Activated CD4-positive, CD25-positive, alpha-beta regulatory T cell (primary cell): ENCODE measurements at places on chromosomes 3 and 15.

GRCh38 chr15:51263726-51264125 is 74.7 kb downstream of the CYP19A1 start:
- DNase-seq = no peak

- DNase-seq = no peak
Measured at GRCh38 chr3:112074006-112074405, 12.2 kb upstream of the C3orf52 start.

DNA sequence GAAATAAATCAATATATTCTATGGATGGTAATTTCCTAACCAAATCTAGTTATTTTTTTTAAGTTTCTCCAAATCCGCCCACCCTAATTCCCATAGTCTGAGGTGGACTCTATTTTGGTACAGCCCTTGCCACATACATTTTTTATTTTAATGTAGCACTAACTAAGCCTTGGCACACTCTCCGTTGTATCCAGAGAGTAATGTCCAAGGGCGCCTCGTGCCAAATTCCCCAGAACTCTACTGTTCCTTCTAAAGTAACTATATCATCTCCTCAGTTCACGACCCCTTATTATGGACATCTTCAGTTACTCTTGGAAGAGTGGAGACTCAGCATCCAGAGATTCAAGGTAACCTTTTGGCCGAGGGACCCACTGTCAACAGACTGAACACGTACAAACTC is 1.3 kb downstream of the VGLL3 start:
- no peak for DNase-seq

GRCh38 chr3:120773932-120774331 is 31.4 kb downstream of the GTF2E1 start:
- no peak for DNase-seq

DNA sequence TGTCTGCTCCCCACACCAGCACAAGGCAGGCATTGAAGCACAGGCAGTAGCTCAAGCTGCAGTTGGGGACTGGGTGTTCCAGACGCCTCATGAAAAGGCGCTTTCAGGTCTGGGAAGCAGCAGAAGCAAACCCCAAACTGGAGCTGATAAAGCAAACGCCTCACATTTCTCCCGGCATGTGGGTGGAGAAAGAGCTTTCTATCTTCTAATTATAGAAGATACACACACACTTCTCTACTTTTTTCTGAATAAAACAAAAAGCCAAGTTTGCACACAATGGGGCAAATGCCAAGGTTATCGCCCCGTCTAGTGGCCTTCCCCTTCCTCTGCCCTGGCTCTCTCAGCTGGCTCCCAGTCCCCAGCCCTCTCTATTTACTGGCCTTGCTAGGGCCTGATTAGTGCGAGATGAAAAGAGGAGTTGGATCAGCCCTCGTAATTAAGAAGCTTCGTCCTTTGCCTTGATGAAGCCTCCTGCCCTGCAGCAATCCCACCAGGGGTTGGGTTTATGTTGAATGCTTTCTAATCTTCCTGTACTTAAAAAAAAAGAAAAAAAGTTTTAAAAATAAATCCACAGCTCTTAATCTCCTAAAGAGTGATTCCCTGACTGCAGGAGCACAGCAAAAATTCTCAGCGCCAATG is 120.2 kb downstream of the MEGF11 start:
- DNase-seq = no peak

GRCh38 chr3:157152438-157152837 is 7.5 kb downstream of the CCNL1 start:
- DNase-seq = no peak

DNA sequence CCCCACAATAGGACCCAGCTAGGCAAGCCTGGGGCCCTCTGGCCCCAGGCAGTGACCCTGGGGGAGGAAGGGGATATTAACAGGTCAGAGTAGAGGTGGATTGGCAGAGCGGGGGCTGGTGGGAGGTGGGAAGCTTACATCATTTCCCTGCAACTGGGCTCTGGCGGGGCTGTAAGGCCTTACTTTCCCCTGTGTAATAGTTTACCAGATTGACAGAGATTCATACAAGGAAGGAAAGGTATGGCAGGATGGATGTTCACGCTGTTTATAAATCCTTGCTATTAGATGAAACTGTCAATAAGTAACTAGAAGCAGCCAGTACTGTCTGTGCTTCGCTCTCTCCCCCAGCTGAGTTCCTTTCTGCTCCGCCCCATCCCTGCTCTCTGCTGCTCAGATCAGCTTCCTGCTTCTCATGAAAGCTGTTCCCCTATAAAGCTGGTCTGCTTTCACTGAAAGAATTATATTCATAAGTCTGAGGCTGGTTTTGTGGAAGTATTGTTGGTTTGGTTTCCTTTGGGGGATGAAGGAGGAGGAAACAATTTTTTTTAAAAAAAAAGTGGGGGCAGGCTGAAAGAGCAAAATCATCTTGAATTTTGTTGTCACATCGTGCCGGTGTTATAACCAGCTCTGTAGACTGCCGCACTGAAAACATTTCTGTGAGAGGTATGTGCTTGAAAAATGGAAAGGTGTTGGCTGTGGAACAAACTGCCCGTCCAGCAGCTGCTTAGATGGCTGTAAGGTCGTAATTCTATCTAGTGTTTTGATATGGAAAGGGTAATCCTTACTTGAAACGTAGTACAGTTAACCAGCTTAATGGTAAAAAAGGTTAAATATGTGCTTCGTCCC is 76.4 kb downstream of the BBX start:
- DNase-seq = no peak

- DNase-seq = no peak
Measured at GRCh38 chr3:146345900-146346299, 95.0 kb upstream of the PLSCR4 start.

- no peak for DNase-seq
Measured at GRCh38 chr3:55014081-55014480, 86.2 kb upstream of the LRTM1 start.

GRCh38 chr15:91473894-91474545 is 374.0 kb downstream of the SV2B start:
- DNase-seq = no peak

GRCh38 chr3:163878396-163878795 is 1199.9 kb downstream of the SI start:
- no peak for DNase-seq

DNA sequence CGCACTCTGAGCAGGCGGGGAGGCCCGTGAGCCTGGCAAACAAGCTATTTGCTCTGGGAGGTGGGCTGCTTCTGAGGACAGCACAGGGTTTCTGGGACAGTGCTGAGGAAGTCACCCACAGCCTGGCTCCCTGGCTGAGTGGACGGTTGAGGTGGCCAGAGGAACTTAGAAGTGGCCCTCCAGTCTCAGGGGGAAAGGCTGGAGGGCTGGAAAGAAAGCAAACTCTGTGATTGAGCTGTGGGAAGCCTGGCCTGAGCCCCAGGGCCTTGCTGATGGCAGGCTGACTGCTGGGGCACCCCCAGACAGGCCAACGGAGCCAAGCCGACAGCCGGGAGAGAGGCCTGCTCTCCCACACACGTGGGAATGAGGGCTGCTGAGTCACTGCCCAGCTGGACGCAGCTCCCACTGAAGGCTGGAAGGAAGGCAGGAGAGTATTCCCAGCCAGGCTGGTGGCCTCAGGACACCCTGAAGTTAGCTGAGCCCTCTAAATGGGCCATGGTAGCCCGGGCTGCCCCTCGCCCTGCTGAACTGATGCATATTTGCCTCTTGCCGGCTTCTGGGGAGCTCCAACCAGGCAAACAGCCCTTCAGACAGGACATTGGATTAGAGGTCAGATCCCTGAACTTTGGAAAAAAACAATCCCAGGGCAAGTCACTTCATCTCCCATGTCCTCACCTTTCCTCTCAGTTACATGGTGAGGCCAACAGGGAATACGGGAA is 98.0 kb upstream of the TLE3 start:
- no peak for DNase-seq

- no peak for DNase-seq
Measured at GRCh38 chr15:31292391-31293015, 34.1 kb upstream of the KLF13 start.

DNA sequence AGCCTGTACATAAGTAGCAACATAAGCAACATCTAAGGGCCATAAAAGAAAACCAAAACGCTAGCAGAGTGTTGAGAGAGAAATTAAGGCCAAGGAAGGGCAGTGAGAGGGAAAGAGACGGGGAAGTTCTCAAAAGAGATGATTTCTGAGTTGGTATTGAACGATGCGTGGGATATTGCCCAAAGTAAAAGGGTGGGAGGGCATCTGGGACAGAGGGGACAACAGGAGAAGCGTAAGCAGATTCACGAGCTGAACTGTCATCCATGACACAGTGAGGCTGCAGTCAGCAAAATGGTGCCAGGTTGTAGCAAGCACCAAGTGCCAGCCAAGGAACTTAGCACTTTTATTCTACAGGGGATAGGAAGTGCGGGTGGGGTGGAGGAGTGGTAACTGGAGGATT is 11.8 kb downstream of the NCEH1 start:
- DNase-seq = no peak

- DNase-seq = no peak
Measured at GRCh38 chr3:5186089-5186857, 1.2 kb upstream of the EDEM1 start.

- no peak for DNase-seq
Measured at GRCh38 chr3:111173328-111173900, 101.8 kb downstream of the NECTIN3 start.

- no peak for DNase-seq
Measured at GRCh38 chr3:76264911-76265310, 479.6 kb upstream of the ZNF717 start.

- DNase-seq = no peak
Measured at GRCh38 chr3:69684309-69684961, 54.8 kb upstream of the MITF start.

GRCh38 chr15:101013201-101013550 is 94.0 kb downstream of the LRRK1 start:
- no peak for DNase-seq

- peak; percentile 57 for DNase-seq
Measured at GRCh38 chr3:150787741-150788370, 24.9 kb upstream of the SIAH2 start.

GRCh38 chr3:126915015-126915414 is 67.9 kb upstream of the PLXNA1 start:
- DNase-seq = no peak

DNA sequence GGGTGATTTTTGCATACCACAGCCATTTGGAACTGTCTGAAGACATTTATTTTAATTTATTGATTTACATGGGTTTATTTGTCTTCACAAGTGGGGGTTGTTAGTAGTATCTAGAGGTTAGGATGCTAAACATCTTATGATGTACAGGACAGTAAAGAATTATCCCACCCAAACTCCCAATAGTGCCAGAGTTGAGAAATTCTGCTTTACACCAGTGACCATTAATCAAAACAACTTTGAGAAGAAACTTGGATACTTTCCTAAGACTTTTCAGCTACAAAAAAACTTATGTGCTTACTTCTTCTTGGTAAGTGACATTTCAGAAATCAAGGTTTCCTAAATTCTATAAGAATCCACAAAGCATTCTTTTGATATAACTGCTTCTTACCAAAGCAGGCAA is 156.7 kb downstream of the SUCLG2 start:
- DNase-seq = no peak

DNA sequence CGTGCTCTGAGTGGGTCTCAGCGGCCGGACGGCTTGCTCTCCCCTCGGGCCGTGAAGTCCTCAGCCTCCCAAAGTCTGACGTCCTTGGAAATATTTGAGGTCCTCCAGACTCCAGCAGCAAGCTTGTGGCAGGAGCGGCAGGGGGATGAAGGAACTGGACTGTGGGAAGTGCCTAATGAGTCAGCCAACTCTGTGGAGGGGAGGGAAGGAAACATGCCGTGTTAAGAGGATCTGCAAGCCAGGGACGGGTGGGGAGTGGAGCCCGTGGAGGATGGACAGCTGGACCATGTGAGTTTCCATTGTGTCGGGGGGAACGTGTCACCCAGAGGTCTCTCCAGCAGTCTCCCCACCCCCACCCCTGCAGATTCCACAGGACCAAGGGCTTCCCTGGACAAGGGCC is 39.4 kb upstream of the IDH2 start:
- no peak for DNase-seq

GRCh38 chr15:83046558-83047127 is 20.4 kb downstream of the BTBD1 start:
- DNase-seq = no peak

GRCh38 chr3:52333869-52334557 is 17.9 kb downstream of the DNAH1 start:
- DNase-seq = no peak

DNA sequence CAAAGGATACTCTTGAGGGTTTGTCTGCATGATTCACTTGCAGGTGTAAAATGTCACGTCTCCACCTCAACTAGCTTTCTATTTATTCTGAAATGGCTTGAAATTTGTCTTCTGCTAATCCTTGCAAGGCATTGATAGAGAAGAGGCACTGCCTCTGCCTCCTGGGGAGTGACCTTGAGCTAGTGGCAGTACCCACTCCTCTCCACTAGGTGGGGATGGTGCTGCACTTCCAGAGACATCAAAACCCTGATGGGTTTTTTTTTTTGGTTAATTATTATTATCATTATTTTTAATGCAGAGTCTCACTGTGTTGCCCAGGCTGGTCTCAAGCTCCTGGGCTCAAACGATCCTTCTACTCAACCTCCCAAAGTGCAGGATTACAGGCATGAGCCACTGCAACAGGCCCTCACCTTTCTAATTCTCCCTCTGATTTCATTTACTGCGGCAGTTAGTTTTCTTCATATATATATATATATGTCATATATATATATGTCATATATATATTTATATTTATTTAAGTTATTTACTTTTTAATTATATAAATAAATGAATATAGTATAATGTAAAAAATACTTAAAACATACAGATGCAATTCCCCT is 117.6 kb upstream of the EIF1B start:
- DNase-seq = peak; percentile 36

DNA sequence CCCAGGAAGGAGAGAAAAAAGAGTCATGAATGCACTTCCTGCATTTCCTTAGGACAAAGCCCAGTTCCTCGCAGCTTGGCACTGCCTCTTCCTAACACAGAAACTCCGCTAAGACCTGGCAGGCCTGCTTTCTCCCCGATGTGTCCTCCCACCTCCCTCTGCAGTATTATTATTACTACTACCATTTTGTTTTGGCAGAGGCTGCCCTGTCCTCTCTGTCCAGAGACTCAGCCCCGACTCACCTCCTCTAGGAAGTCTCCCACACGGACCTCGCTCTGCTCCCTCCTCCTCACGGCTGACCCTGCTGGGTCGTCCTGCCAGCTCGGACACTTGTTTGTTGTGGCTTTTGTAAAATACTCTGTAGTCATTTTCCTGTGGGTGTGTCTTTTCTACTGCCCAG is 107.2 kb upstream of the HACD2 start:
- DNase-seq = no peak

DNA sequence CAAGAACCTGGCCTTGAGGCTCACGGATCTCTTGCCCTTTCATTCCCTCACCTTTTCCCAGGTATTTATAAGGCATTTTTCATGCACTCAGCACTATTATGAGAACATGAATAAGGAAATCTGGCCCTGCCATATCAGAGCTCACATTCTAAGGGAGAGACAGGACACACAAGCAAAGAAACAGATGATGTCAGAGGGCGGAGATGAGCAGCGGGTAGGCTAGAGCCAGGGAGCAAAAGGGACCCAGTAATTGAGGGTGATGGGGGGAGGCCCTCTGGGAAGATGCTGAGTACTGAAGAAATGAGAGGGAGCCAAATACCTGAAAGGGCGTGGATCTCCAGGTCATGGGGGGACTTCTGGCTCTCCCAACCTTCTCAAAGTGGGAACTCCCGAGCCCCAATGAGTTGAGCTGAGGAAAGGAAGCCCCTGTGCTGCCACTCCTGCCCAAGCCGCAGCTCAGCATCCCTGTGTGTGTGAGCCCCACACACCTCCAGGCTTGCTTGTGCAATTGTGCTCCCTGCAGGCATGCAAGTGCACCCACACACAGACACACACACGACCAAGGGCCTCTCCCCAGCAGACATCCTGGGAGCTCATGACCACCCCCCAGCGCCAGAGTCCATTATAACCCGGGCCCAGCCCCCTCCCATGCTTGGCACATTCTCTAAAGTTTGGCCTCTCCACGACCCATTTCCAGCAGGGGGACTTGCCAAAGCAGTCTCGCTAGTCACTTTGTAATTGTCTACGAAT is 81.4 kb upstream of the PXYLP1 start:
- no peak for DNase-seq
